ENCODE measurements at places on chromosomes 2 and 18.

DNA sequence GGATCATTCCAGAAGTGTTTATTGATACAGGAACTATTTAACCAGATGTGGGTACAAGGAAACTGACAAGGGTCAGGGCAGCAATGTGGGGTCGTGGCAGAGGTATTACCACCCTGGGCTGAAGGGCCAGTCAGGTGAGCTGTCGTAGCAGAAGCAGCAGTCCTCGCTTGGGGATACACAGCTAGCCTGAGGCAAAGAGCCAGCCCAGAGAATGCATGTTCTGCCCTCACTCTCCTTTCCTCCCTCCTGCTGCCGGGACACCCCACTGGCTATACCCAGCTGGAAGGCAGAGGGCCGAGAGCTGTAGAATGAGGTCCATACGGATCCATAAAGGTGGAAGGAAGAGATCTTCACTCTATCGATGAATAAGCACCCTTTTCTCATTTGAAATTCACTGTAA lies 32.2 kb upstream of the GBX2 start:
- DNase-seq = no peak

DNA sequence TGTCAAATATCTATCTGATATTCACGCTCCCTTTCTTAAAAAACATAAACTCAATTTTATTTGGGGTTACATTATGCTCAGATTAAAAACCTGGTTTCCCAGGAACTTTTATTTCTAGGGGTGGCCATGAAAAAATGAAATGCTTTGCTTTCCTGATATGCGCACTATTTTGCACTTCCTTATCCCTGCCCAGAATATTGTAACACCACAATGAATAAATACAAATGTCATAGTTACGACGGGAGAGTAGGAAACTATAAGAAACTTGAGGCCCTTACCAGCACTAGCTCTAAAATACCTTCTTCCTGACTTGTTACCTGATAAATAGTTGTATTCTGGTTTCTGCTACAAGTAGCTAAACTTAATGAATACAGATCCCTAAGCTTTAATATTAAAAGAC lies 475.6 kb upstream of the CWC22 start:
- no peak for DNase-seq

DNA sequence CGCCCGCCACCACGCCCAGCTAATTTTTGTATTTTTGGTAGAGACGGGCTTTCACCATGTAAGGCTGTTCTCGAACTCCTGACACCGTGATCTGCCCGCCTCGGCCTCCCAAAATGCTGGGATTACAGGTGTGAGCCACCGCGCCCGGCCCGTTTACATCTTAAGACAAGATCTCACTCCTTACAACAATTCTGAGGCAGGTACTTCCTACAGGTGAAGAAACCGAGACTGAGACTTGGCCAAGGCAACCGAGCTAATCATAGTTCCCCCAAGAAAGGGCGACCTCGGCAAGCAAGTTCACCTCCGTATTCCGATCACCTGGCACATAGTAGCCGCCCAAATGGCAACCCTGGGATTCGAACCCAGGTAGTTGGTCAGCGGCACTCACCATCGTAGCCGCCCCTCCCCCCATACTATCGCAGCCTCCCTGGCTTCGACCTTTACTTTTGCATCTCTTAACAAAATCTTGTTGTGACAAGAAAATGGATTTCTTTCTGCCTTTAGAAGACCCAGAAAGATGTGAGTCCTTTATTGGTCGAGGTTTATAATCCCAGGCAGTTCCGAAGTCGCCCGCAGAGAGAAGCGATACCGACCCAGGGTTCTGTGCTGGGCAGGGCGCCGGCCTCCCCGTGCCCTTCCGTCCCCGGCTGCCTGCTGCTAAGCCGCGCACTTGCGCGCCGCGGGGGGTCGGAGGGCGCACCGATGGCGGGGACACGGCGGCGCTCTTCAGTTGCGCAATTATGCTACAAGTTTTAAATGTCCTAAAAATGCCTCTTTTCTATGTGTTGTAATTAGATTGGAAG lies 1.1 kb upstream of the FZD5 start:
- no peak for DNase-seq

- DNase-seq = no peak
Measured at GRCh38 chr2:109229094-109229675, 100.2 kb downstream of the SH3RF3 start.

- no peak for DNase-seq
Measured at GRCh38 chr2:110958346-110959119, 162.2 kb upstream of the BCL2L11 start.

GRCh38 chr18:57084331-57085271 lies 62.3 kb upstream of the BOD1L2 start:
- DNase-seq = no peak

DNA sequence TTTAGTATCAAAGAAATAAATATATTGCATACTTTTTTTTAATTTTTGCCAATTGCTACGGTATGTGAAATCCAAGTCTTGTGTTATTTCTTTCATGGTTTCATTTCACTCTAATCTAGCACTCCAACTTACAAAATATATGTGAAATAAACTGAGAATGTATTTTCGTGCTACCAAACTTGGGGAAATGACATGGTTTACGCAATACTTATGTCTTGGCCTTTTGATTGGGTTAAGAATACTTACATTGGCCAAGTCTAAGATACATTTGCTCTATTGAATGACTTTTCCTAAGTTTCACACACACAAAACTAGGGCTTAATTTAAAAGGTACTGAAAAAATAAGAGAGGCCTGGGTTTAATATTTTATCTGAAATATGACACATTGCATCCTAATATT lies 80.5 kb downstream of the VRK2 start:
- no peak for DNase-seq

- DNase-seq = no peak
Measured at GRCh38 chr2:85754313-85755095, 713 bp downstream of the ATOH8 start.

DNA sequence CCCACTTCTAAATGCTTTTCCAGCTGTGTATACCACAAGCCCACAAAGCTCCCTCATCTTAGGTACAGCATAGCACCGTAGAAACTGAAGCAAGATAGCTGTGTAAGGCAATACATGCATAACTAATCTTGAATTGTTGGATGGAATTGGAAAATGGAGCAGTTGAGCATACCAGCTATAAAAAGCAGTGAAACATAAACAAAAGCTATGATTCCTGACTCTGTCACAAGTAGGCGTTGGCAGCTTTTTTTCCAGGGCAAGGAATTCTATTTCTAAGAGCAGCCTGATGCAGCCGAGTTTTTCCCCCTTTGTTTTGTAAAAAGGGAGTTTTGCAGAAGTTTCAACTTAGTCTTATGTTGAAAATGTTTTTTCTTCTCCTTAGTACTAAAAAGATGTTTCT lies 32.4 kb downstream of the MOGAT1 start:
- DNase-seq = no peak

DNA sequence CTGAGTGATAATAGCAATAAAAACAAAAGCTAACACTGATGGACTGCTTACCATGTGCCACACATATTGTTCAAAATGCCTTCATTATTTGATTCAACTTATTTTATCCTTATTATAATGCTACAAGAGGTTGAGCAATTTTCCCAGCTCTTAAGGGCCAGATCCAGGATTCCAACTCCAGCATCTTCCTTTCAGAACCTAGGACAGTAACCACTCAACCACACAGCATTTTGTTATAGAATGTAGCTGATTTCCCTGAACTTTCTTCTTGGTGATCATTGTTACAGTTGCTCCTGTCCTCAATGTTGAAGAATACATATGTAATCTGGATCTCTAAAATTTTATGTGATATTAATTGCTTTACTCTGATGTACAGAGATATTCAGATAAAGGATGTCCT lies 341.7 kb downstream of the PIK3C3 start:
- DNase-seq = no peak

- no peak for DNase-seq
Measured at GRCh38 chr18:22349966-22350365, 67.7 kb downstream of the CTAGE1 start.

DNA sequence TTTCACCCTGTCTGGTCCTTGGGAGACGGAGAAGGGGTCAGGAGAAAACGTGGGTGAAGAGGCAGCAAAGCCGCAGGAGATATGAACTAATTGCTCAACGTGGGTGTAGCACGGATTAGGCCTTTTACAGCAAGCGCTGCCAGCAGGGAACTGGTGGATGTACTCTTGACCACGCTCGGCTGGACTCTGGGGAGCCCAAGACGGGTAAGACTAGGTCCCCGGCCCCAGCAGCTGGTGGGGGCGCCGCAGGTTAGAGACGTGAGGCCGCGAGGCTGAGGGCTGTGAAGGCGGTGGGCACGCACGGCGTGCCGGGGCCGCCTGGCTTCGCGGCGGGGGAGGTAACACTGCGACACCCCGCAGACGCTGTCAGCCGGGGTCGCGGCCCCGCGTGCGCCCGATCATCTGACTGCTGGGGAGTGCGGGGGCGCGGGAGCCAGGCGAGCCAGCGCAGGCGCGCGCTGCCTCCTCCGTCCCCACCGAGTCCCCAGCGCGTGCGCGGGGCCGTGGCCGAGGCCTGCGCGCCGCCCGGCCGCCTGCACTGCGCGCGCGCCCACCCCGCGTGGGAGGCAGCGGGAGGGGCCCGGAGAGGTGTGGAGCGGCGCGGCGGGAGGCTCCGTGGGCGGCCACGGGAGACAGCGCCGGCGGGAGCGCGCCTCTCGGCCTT lies at the start of gene CLIP4:
Gene CLIP4, plus strand, starts transcription at position 470 of the 664 bp plus-strand sequence. CDS start 5,974 bp downstream, outside the sequence.
- peak; percentile 78 for DNase-seq

- DNase-seq = no peak
Measured at GRCh38 chr2:8531481-8531880, 150.4 kb upstream of the ID2 start.

DNA sequence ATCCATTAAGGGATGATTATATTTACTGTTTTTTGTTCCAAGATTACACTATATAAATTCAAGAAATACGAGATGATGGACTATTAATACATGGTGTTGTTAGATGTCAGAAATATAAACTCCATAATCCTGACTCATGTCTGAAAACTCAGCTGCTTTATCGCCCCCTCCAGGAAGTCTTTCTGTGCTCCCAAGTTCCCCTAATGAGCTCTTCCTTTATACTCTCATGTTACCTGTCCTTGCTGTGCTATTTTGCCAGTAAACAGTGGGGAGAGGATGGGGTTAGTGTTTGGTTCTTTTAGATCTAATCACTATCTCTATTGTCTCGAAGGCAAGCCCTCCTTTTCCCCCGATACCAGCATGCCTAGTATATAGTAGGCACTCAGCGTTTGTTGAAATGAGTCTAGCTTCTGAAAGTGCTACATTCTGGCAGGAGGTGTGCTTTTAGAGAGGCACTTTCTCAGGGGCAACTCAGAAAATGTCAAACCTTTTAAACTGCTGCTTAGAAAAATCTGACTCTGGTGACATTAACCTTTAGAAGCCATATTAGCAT lies 21.4 kb upstream of the BARD1 start:
- no peak for DNase-seq

- DNase-seq = no peak
Measured at GRCh38 chr2:96409820-96410164, 74.2 kb downstream of the NCAPH start.

DNA sequence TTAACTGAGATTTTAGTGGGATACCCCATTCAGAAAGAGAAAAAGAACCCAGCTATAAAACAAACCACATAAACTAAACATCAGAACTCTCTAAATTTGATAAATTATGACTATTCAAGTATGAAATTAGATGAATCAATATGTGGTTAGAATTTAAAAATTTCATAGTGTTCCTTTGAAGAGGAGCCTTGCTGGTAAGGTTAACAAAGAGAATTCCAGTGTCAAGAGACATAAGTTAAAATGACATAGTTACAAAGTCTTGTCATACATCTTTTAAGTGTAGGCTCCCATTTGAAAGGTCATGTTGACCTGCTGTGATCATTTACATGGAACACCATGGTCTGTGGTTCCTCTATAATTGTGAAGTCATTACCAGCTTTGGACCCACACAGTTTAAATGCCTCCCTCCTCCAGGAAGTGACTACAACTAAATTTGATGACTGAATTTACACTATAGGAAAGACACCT lies 231.6 kb upstream of the ETAA1 start:
- no peak for DNase-seq

- DNase-seq = no peak
Measured at GRCh38 chr2:10707831-10708230, 13.6 kb upstream of the ATP6V1C2 start.

GRCh38 chr2:165017966-165018596 lies 62.8 kb upstream of the SLC38A11 start:
- DNase-seq = no peak

GRCh38 chr2:38912619-38913018 lies 22.9 kb downstream of the ARHGEF33 start:
- no peak for DNase-seq

DNA sequence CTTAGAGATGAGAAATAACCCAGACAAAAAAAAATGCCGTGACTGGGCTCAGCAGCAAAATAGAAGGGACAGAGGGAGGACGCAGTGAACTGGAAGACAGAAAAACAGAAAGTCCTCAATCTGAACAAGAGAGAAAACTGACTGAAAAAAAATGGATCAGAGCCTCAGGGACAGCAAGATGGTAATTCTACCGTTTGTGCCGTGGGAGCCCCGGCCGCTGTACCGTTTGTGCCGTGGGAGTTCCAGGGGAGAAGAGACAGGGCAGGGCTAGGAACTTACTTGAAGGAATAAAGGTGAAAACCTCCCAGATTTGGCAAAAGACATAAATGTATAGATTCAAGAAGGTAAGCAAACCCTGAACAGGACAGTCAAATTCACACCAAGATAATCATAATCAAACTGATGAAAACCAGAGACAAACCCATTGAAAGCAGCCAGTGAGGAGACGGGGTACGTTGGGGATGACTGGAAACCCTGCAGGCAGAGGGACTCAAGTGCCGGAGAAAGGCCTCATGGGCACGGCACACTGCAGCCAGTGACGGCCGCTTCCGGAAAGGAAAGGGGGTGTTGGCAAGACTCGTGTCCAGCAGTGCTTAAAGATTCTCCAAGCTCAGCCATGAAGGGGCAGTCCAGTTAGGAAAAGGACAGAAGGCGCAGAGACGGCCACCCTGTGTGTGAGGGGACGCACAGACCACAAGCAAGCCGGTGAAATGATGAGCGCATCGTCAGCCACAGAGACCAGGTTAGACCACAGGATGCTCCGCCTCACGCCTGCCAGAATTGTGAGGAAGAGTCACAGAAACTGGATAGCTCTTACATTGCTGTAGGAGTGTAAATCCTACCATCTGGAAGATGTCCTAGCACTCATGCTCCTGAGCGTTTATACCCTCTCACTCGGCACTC lies 40.0 kb upstream of the NFATC1 start:
- no peak for DNase-seq

DNA sequence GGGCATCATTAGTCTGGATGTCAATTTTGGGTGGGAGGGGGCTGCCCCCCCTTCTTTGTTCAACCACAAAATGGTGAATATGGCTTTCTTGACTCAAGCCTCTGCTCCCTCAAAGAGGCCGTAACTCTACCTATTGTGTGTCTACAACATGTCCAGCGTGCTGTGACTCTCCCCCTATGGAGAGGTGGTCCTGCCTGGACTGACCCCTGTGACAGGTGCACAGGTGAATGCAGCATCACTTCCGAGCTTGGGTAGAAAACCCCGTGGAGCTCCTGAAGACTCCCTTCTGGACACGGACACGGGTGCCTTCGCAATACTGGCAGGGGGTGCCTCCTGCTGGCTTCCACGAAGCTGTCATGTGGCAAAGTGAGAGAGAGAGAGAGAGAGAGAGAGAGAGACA lies 397.8 kb downstream of the GALR1 start:
- DNase-seq = no peak

DNA sequence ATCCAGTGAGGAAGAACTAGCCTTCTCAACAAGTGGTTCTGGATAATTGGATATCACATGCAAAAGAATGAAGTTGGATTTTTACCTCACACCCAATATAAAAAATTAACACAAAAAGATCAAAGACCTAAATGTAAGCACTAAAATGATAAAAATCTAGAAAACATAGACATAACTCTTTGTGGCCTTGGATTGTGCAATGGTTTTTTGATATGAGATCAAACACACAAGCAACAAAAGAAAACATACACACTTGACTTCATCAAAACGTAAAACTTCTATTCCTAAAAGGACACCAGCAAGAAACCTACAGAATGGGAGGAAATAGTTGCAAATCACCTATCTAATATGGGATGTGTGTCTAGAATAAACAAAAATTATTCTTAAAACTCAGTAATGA lies 54.1 kb upstream of the NFE2L2 start:
- DNase-seq = no peak
